ENCODE measurements at places on chromosomes 5 and 9. TPM values are rescaled to one million over a fixed set of nuclear protein-coding genes. Genes with fewer than 3 reads are reported as not detected.

GRCh38 chr5:115526604-115527003 lies 18.0 kb downstream of the FEM1C start:
- H3K4me3 ChIP-seq = no peak overlapping the region
- H3K27me3 ChIP-seq = no peaks in the 10 kb centered on the region
- no peak overlapping the region for H3K27ac ChIP-seq
- peaks cover 37% of the 10 kb centered on the region for H3K4me1 ChIP-seq
- H3K36me3 ChIP-seq = peaks cover 45% of the 10 kb centered on the region

GRCh38 chr5:7218141-7218540 lies 177.8 kb upstream of the ADCY2 start:
- no peak overlapping the region for H3K27ac ChIP-seq
- no peaks in the 10 kb centered on the region for H3K36me3 ChIP-seq
- no peaks in the 10 kb centered on the region for H3K27me3 ChIP-seq
- DNase-seq = no peak

BNC2 gene
- total RNA-seq = not detected

- DNase-seq = no peak
- no peak overlapping the region for H3K27ac ChIP-seq
- peaks cover 2% of the 10 kb centered on the region for H3K27me3 ChIP-seq
- no peak overlapping the region for H3K4me3 ChIP-seq
Measured at GRCh38 chr5:58317808-58318207, 142.1 kb downstream of the PLK2 start.

IFNA2 gene
- not detected for total RNA-seq

DNA sequence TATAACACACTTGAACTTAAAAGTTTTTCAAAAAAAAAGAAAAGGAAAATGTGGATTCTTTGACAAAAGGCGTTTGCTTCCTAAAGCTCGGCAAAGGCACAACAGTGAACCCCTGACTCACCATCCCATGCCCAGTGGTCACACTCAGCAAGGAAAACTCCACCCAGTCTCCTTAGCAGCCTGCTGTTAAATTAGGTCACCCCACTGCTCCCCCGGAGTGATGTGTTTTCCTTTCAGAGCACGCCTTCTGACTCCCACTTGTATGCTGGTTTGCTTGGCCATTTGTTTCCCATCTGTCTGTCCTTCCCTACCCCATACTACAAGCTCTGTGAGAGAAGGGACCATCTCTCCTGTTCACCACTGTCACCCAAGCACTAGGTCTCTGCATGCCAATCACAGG lies 23.8 kb downstream of the RETREG1 start:
- H3K4me3 ChIP-seq = no peak overlapping the region
- H3K27ac ChIP-seq = no peak overlapping the region
- no peaks in the 10 kb centered on the region for H3K27me3 ChIP-seq
- H3K36me3 ChIP-seq = peaks cover 36% of the 10 kb centered on the region
- peaks cover 24% of the 10 kb centered on the region for H3K4me1 ChIP-seq
- no peak for DNase-seq

FABP6 gene
- not detected for total RNA-seq

DNA sequence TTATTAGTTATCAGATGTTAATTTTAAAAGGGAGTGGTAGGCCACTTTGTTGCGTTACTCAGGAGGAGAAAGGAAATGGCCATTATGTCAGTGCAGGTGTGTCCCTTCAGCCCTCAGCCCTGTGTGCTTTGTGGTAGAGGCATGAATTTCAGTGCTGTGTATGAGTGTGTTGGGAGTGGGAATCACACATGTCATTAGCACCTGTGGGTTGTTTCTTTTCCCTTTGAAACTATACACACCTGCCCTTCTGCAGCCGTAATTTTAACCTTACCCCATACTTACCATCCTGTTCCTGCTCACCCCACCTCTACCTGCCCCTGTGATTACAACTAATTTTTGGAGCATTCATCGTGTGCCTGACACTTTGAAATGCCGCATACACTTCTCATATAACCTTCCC lies 156.4 kb downstream of the ARHGAP26 start:
- H3K27me3 ChIP-seq = no peaks in the 10 kb centered on the region
- no peak for DNase-seq
- H3K4me3 ChIP-seq = no peak overlapping the region
- peaks cover 52% of the 10 kb centered on the region for H3K4me1 ChIP-seq

- no peak overlapping the region for H3K4me3 ChIP-seq
- peaks cover 2% of the 10 kb centered on the region for H3K27me3 ChIP-seq
- no peak for DNase-seq
- H3K4me1 ChIP-seq = no peaks in the 10 kb centered on the region
- H3K27ac ChIP-seq = no peak overlapping the region
Measured at GRCh38 chr5:171826132-171826531, 40.5 kb downstream of the SMIM23 start.

FBLL1 gene
- not detected for total RNA-seq

DNA sequence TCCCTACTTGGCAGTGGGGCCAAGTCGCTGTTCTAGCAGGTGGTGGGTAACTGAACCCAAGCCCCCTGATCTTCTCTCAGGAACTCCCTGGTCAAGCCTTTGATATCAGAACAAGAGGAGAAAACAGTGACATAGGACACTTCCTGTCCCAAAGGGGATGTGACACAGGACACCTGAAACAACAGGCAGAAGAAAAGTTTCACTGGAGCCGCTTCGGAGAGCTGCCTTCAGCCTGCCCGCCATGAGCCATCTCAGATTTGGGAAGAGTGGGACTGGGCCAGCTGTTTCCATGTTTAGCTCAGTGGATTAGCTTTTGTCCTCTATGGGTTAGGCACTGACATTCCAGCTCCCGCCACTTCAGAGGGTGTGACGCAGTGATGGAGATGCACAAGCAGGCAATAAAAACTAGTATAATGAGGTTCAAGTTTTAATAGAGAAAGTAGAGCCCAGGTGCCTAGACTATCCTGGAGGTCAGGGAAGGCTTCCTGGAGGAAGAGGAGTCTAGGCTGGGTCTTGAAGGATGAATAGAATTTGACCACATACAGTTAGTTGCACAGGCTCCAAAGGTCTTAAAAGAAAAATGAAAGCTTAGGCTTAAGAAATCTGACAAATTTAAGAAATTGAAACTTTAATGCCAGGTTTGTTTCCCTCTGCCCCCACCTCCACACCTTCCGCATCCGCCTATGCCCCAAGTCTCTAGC lies 104.1 kb upstream of the SPRY4 start:
- H3K27me3 ChIP-seq = no peaks in the 10 kb centered on the region

DNA sequence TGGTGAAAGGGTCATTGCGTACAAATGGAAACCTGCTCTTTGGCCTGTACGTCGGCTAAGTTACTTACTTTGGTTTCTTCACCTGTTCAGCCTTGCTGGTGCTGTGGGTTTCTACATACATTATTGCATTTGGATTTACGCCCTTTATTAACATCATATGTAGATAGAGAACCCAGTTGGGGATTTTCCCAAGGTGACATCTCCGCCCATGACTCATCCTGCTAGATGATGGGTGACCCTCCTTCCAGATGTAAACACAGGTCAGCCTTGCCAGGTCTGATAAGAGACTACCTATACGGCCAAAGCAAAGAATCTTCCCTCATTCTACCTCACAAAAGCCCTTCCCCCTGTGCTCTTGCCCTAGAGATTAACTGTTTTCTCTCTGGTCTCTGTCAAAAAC lies 360.9 kb downstream of the KDM4C start:
- DNase-seq = no peak
- H3K27ac ChIP-seq = no peak overlapping the region
- H3K4me3 ChIP-seq = no peak overlapping the region
- H3K27me3 ChIP-seq = no peaks in the 10 kb centered on the region
- H3K4me1 ChIP-seq = peaks cover 15% of the 10 kb centered on the region
- H3K36me3 ChIP-seq = peaks cover 24% of the 10 kb centered on the region

DNA sequence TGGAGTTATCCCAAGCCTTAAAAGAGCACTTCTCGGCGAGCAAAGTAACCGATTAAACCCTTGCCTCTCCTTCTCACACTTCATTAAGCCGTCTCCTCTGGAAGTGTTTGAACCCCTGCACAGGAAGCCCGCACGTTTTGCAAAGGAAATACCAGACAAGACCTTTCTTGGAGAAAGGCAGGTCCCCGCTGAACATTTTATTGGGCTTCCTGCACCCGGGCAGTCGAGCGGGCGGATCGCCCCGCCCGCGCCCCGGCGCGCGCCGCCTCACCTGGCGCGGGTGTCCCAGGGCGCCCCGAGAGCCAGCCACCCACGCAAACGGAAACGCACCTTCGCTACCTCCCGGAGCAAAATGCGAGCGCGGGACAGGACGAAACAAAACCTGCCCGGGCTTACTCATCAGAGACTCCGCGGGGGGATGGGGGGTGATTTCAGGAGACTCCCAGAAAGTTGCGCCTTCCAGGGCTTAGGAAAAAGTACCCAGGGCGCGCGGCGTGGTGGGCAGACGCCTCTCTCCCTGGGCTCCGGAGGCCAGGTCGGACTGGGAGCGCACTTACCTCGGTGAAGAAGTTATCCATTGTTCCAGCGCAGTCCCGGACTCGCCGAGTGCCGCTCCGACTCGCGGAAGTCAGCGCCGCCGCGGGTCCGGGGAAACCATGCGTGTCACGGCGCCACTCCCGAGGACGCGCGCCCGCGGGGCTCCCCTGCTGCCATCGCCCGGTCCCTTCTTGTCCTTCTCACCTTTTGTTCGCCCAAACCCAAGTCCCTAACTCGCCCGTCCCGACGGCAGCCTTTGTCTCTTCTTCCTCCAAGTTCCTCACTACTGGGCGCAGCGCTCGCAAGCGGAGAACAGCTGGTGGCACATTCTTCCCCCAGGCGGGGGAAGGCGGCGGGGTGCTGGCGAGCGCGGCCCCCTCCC lies 598 bp downstream of the MYO10 start:
- DNase-seq = peak; percentile 66
- no peak overlapping the region for H3K27ac ChIP-seq
- peaks cover 68% of the 10 kb centered on the region for H3K27me3 ChIP-seq
- H3K4me3 ChIP-seq = peak overlapping the region; percentile 84
- H3K4me1 ChIP-seq = peaks cover 8% of the 10 kb centered on the region

DNA sequence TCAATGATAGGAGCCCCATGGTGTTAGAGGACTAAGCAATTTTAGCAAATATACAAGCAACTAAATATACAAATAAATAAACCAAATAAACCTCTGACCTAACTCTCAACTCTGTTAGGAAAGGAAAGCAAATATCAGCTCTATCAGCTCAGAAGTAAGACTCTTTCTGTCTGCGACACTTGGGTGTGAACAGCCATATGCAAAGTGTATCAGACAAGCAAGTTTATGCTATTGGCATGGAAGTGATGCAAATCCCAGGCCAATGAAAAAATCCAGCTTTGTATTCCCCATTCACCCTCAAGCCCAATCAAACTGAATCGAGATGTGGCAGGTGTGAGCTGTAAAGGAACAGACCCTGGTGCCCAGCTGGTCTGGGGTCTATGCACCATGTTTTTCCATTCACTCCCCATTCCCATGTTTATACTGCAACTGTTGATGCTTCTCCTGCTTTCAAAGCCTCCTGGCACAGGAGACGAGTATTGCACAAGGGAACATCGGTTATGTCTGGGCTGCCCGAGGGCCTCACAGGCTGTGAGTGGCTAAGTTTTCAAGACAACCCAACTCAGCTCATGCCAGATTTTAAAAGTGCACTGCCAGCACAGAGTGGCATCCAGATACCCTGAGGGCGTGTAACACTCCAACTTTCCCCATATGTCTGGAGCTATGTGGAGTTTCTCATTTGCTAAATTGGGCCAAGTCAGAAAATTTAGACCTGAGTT lies 73.1 kb downstream of the FEM1C start:
- no peaks in the 10 kb centered on the region for H3K36me3 ChIP-seq
- H3K27ac ChIP-seq = no peak overlapping the region
- H3K4me1 ChIP-seq = no peaks in the 10 kb centered on the region
- no peak for DNase-seq
- peaks cover 22% of the 10 kb centered on the region for H3K27me3 ChIP-seq
- H3K4me3 ChIP-seq = no peak overlapping the region

DNA sequence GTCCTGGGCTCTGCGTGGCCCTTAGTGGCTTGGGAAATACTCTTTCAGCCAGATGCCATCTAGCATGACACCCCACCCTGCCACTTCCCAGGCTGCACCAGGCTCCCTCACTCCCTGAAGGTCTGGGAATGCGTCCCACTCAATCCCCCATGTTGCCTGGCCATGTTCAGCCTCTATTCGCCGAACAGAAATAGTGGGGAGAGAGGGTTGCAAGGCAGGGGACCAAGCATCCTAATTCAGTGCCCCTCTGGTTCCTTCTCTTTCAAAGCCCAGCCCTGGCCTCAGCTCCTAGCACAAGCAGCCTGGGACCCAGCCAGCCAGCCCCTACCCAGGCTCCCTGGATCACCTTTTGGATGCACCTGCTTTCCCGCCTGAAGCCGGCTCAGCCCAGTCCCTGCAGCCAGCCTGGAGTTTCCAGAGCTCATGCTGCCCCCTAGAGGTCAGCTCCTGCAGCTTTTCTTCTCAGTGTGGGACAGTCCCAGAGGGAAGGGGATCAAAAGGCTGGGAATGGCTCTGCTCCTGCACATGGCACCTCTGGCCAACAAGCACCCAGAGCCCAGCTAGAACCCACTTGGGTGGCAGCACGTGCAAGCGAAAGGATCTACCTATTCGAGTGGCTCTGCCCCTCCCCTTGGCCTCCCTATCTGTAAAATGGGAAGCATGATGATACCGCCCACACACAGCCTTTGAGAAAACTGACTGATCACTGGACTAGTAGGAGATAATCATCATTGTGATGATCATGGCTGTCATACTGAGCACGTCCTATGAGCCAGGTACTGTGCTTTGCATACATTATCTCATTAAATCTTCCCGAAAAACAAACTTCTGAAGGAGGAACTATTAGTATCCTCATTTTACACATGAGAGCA lies 48.7 kb upstream of the C5orf58 start:
- peaks cover 8% of the 10 kb centered on the region for H3K27me3 ChIP-seq
- H3K4me3 ChIP-seq = no peak overlapping the region
- H3K36me3 ChIP-seq = no peaks in the 10 kb centered on the region
- no peaks in the 10 kb centered on the region for H3K4me1 ChIP-seq
- H3K27ac ChIP-seq = no peak overlapping the region
- DNase-seq = peak; percentile 84

DNA sequence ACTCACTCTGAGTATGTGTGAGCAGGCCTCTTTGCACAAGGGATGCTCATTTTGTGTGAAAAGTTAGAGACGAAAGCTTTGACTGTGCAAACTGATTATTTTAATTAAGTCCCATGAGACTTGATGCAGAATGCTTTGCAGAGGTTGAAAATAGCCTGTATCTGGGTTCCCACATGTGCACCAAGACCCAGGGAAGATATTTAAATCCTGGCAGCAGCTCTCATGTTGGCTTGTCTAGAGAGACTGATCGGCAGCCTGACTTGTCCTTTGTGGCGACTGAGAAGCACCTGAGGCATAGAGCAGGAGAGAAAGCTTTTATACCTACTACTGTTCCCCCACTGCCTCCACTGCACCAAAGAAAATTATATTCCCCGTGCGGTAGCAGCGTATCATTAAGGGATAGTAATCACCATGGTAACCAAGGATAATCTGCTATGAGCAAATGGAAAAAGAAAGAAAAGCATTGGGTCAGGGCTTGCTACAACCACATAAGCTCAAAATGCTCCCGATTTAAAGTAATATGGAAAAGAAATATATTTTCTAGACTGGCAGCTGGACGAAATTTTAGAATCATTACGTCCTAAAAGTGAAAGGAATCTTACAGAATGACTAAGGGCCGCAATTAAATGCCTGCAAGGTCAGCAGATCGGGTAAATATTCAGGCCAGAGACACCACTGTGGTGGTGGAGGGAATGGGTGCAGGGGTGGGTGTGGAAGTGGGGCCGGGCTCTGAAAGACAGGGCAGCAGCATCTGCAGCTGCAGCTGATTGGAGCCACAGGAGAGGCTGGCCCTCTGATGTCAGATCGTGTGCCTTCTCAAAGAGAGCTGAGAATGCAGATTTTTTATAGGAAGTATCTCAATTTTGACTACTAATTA lies 135.3 kb upstream of the EPB41L4A start:
- DNase-seq = no peak
- H3K36me3 ChIP-seq = no peaks in the 10 kb centered on the region
- H3K27me3 ChIP-seq = peaks cover 14% of the 10 kb centered on the region
- H3K4me3 ChIP-seq = no peak overlapping the region
- H3K4me1 ChIP-seq = peaks cover 2% of the 10 kb centered on the region
